Kidney epithelial cell (primary cell): ENCODE measurements at places on chromosomes 16 and 17.

DNA sequence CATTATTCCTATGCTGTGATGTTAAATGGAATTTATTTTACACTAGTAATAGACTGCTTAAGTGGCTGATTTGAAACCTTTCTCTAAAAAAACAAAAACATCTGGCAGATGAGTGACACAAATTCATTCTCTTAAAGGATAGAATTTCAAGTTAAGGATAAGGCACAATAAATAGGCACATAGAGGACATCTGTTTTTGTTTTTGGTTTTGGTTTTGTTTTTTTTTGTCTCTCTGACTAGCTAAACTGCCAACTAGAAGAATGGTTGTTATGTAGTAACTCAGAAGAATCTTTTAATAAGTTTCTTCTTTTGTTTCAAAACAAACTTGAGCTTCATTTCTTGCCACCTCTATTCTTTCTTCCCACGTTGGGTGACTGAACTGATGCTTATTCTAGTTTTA lies 5.1 kb upstream of the VPS4A start:
- no peak for DNase-seq

DNA sequence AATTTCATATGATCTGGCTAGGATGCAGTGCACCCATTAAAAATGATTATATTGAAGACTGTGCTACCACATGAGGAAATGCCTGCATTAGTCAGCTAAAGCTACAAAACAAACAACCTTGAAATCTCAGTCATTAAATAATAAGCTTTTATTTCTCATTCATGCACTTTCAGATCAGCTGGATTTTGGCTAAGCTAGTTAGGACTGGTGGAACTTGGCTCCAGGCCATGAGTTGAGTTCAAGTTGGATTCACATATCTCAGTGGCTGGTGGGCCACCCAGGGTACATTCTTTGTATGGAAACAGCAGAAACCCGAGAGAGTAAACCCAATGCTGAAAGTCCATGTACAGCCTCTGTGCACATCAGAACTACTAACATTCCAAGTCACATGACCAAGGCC lies 6.4 kb upstream of the SLFN12L start:
- no peak for DNase-seq

- DNase-seq: no peak
These were observed 3.5 kb upstream of the CES4A start for GRCh38 chr16:66984892-66985311.

DNA sequence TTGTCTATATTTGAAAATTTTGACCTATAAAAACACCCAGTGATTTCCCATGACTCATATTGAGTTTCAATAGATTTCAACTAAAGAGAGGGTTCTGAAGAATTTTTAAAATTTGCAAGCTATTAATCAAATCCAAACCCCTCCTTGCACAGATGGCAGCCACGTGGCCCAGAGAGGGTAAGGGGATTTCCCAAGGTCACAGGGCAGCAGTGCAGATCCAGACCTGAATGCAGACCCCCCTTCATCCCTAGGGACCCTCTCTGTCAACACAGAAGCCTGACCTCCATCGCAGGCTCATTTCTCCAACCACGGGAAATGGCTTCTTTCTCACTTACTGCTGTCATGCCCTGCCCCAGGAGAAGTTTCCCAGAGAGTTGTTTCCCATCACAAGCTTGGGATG lies 24.7 kb upstream of the CES5A start:
- no peak for DNase-seq

- no peak for DNase-seq
These were observed 65.1 kb upstream of the HAS3 start for GRCh38 chr16:69040144-69040909.

DNA sequence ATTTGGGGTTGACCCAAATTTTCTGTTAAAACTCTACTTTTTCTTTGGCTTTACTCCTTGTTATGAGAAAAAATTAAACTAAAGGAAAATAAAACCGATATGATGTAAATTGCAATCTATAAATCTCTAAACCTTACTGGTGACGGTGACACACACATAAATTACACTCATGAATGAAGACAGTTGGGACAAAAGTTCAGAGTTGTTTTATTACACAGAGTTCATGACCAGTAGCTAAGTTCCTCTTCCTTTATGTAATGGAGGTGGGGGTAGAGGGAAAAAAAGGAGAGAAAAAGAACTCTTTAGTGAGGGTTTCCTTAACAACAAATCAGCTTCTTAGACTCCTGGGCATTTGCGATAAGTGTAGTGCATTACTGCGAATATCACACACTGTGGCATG lies 220.7 kb downstream of the KCNJ2 start:
- no peak for DNase-seq

- no peak for DNase-seq
These were observed 6.7 kb upstream of the LHX1 start for GRCh38 chr17:36930583-36930900.

GRCh38 chr16:80233097-80233835 lies 307.5 kb upstream of the DYNLRB2 start:
- no peak for DNase-seq

DNA sequence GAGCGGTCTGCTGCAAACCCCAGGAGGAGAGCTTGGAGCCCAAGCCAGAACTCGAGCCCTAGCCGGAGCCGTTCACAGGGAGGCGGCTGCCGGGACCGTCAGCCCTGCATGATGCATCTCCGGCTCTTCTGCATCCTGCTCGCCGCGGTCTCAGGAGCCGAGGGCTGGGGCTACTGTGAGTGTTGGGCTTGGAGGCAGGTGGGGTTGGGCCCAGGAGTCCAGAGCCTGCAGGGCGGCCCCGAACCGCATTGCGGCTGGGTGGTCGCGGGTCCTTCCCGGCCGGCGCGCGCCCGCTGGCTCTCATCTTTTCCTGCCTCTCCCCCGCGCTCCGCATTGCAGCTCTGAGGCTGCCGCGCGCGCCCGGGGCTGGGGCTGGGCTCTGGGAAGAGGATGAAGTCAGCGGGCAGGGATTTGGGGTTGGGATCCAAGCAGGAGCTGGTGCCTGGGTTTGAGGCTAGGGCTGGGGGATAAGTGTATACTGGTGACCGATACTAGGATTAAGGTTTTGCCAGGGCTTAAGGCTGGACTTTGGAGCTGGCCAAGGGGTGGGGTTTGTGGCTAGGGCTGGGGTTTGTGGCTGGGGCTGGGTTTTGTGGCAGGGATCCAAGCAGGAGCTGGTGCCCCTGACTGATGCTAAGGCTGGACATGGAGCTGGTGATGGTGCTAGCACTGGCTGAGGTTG lies 532 bp downstream of the CNTNAP1 start:
- no peak for DNase-seq

GRCh38 chr16:52786091-52786490 lies 239.1 kb upstream of the TOX3 start:
- DNase-seq: no peak

GRCh38 chr17:73165616-73166404 lies 1.0 kb downstream of the SSTR2 start:
- no peak for DNase-seq

DNA sequence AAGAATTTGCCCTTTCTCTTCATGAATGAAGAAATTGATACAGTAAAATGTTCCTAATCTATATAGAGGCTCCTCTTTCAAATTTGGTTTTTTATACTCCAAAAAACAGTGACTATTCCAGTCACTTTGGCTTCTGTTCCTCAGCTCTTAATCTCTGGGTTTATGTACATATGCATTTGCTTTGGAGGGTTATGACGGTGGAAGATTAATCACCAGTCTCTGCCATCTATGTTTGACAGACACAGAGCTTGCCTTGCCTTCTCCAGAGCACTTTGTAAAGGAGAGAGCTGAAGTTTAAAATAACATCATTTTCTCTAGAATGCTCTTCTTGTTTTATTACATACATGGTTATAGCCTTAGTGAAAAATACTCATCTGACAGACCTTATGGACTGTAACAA lies 99.3 kb downstream of the NLK start:
- DNase-seq: no peak

DNA sequence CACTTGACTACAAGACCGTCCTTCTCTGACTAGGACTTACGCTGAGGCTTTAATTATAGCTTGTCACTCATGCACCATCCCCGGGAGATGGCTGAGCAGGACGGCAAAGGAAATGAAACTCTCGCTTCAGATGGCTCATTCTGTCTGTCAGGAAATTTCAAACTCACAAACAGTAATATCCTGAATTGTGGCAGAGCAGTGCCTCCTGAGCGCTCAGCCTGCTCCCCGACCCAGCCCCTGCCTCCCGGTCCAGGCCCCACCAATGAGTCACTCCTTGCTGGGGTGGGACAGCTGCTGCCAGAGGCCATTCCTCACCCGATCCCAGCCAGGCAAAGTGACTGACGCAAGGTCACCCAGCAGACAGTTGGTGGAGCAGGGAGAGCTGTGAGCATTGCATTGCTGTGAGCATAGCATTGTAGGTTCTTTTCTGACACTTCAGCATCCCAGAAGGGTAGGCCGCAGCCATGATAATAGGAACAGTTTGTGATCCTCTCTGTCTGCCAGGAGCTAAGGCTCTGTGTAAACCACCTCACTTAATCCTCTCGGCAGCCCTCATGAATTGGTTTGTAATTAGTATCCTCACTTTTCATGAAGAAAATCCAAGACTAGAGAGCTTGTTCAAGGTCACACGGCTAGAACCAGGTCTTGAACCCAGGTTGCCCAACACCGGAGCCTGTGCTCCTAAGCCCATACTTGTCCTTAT lies 20.9 kb downstream of the CCDC182 start:
- no peak for DNase-seq

- DNase-seq: no peak
These were observed 18.1 kb downstream of the MAP3K14 start for GRCh38 chr17:45298546-45299285.

DNA sequence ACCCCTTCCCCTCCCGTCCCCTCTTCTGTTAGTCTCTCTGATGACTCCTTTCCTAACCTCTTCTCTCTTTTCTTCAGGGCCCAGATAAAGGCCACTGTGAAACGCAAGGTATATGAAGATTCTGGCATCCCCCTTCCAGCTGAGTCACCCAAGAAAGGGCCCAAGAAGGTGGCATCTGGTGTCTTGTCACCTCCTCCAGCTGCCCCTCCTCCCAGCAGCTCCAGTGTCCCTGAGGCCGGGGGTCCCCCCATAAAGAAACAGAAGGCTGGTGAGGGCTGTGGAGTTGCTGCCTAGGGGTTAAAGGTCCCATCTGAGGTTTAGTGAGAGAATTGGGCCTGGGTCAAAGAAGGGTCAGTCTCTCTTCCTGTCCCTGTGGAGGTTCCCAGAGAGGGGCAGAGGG lies 4.0 kb downstream of the RNASEK start:
- DNase-seq: no peak

DNA sequence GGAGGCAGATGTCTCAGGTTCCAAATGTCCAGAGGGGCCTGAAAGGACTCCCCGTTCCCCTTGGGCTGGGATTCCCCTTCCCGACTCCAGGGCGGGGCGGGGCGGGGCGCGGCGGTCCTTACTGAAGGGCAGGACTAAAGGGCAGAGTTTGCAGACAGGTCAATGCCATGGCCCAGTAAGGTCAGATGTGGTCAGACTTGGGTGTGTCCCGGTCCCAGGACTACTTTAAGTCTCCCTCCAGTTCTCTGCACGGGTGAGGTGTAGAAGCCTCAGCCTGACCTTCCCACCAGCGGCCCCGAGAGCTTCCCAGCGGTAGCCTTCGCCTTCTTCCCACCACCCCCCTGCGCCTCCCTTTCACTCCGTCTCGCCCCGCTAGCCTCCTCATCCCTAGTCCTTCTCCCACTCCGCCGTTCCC lies 532 bp downstream of the KDM6B start:
- no peak for DNase-seq

DNA sequence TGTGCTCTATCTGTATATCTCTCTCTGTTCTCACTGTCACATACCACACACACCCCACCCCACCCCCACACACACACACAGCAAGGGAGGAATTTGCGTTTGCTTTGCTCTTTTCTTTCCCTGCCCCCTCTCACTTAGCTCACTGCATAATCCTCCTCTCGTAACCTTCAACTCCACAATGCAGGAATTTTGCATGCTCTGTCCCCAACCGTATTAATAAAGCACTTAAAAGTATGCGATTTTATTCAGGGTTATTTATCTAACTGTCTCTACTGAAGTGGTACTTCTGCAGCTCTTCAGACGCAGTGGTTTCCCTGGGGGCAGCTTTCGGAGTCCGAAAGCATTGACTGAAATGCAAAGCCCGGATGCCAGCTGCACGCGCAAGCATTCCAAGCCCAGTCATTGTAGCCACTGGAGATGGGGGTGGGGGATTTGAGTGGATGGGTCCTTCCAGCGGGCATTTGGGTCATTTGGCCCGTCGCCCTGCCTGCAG lies 105.4 kb upstream of the RBFOX1 start:
- DNase-seq: no peak

DNA sequence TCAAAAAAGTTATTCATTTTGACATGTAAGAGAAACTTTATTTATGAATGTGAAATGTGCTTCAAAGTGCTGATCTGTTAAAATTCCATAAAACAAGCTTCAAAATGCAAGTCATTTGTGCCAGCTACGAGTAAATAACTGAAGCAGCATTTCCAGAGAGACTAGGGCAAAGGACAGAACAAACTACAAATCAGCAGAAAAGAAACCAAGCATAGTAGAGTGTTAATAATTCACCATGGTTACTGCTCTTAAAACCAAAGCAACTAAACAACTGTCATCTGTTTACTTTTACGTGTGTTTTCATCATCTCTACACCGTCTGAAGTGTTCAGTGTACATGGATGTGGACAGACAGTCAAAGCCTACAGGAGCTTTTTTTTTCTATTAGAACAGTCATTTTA lies 1.6 kb upstream of the ASPA start:
- DNase-seq: no peak

- no peak for DNase-seq
These were observed 88.7 kb downstream of the RPA1 start for GRCh38 chr17:1918346-1919162.

- no peak for DNase-seq
These were observed 27.9 kb downstream of the CACNA1H start for GRCh38 chr16:1180549-1181403.

DNA sequence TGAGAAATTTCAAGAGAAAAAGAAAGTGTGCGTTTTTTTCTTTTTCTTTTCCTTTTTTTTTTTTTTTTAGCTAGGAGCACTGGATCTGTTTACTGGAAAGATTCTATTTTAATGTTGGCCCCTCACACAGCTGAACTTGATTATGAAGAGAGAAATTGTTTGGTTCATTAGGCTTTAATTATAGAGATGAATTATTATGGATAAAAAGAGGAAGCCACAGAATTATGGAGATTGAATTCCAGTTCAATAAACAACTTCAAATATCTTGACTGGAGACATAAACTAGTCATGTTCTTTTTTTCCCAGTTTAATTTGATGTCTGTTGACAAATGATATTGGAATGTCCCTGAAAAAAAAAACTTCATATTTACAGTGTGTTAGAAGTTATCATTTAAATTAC lies 152.0 kb upstream of the HS3ST3A1 start:
- DNase-seq: no peak

DNA sequence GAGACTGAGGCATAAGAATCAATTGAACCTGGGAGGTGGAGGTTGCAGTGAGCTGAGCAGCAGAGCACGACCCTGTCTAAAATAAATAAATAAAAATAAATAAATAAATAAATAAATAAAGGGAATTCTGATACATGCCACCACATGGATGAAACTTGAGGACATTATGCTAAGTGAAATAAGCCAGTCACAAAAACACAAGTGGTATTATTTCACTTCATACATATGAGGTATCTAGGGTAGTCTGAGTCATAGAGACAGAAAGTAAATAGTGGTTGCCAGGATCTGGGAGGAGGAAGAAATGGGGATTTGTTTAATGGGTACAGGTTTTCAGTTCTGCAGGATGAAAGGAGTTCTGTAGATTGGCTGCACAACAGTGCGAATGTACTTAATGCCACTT lies 16.3 kb downstream of the PIPOX start:
- peak; percentile 48 for DNase-seq

- no peak for DNase-seq
These were observed 587 bp downstream of the HS3ST4 start for GRCh38 chr16:25692351-25692741.
